Stimulated activated CD8-positive, alpha-beta memory T cell treated with anti-CD3 and anti-CD28 coated beads, Interleukin-4, amount 100 ng/mL, for 24 hours (primary cell): ENCODE measurements at places on chromosomes 5 and 9.
A peak's percentile ranks its signal among the peaks of the same experiment; 100 is the strongest.

DNA sequence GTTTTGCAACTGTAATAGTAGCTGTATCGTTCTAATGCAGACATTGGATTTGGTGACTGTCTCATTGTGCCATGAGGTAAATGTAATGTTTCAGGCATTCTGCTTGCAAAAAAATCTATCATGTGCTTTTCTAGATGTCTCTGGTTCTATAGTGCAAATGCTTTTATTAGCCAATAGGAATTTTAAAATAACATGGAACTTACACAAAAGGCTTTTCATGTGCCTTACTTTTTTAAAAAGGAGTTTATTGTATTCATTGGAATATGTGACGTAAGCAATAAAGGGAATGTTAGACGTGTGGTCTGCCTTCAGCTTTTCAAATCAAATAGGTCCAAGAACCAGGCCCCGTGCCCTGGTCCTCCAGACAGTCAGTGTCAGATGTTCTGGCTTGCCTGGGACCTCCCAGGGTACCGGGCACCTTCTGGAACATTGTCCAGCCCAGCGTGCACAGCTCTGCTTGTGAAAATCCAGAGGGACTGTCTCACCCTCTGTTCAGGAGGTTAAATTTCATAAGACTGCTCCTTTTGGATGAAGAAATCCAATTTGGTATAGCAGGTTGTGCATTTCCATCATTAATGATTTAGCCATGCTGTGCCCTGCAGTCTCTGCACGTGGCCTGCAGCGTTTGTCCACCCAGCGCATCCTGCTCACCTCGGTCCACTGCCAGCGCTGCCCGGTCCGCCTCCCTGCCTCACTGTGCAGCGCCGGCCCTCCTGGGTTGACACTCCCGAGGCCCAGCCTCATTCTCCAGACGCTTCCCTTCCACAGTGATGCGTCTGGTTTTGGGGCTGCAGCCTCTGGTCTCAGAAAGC lies 6.6 kb upstream of the AHRR start:
- no peak for DNase-seq

GRCh38 chr5:27208051-27208450 lies 169.7 kb upstream of the CDH9 start:
- DNase-seq: no peak

- DNase-seq: peak; percentile 11
Observed at GRCh38 chr5:33588654-33589372, 148.0 kb downstream of the TARS1 start.

GRCh38 chr9:96883922-96884321 lies 29.6 kb upstream of the ZNF782 start:
- DNase-seq: no peak

DNA sequence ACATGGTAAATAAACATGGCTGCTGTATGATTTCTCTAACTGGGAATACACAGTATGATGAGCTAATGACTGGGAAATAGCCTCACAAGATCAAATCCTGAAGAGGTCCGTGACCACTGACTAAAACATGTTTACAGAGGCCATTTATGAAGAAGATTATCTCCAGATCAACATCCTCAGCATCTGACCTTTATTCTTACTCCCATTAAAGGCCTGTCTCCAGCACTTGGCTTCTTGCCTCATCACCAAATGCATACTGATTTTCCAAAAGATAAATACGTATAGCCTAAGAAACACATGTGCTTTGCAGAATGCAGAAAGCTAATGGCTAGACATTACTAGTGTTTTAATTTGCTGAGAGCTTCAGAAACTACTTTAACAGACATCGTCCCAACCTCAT lies 108.0 kb upstream of the TSLP start:
- DNase-seq: no peak

GRCh38 chr5:74412066-74412465 lies 228.5 kb downstream of the ENC1 start:
- no peak for DNase-seq
